Left renal pelvis (tissue), 4 donors: ENCODE measurements at places on chromosomes 2 and 18.

DNA sequence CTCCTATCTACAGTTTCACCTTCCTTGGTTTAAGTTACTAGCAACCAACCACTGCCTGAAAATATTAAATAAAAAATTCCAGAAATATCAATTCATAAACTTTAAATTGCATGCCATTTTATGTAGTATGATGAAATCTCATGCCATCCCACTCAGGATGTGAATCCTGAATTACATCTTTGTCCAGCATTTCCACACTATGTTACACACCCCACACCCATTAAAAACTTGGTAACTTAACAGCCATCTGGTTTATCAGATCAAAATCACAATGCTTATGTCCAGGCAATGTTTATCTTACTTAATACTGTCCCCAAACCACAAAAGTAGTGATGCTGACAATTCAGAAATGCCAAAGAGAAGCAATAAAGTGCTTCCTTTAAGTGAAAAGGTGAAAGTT is 21.6 kb downstream of the CUL3 start:
- DNase-seq = no peak

DNA sequence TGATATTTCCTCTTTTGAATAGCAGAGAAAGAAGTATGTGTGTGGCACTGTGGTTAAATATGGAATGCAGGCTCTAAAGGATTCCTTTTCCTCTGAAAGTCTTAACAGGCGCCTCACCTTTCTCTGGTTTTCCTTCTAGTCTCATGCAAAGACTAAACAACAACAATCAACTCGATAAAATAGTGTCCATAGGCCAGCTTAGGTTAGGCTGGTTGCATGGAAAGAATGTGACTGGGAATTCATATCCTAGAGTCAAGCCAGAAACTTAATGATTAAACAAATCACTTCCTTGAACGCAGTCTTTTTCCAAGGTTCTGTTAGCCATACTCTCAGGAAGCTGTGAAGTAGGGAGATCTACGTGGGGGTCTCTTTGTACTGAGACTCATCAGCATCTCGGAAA is 800.8 kb upstream of the ID2 start:
- no peak for DNase-seq

- DNase-seq = no peak
Measured at GRCh38 chr18:23377669-23378301, 75.3 kb upstream of the RIOK3 start.

DNA sequence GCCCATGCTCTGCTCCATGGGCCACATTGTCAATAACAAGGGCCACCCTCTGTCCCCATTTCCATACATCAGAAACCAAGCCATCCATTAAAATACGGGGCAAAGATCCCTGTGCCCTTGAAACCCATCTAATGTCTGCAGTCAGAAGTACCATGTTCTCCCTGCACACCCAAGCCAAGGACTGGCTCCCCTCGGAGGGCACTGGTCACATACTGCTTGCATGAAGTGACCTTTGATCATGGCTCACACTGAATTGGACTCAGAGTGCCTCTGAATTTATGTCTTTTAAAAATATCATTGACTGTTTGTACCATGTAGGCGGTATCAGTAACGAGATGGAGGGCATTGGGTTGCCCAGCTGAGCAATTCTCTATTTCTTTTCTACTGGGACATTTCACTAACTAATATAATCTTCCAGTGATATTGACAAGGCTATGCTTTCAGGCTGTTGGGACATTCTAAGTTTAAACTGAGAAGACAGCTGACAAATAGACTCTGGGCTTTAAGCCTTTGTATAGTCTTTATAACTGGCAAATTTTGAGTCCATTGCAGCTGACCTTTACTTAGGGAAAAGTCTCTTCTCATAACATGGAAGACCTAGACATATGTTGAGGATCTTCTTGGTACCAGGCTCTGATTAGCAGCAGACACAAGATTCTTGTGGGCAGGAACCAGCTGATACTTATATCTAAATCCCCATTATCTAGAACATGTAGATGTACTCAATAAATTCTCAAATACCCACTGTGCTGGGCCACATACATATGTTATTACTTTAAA is 214.3 kb downstream of the MYCN start:
- DNase-seq = no peak
